ENCODE measurements at places on chromosomes 1 and 21.

DNA sequence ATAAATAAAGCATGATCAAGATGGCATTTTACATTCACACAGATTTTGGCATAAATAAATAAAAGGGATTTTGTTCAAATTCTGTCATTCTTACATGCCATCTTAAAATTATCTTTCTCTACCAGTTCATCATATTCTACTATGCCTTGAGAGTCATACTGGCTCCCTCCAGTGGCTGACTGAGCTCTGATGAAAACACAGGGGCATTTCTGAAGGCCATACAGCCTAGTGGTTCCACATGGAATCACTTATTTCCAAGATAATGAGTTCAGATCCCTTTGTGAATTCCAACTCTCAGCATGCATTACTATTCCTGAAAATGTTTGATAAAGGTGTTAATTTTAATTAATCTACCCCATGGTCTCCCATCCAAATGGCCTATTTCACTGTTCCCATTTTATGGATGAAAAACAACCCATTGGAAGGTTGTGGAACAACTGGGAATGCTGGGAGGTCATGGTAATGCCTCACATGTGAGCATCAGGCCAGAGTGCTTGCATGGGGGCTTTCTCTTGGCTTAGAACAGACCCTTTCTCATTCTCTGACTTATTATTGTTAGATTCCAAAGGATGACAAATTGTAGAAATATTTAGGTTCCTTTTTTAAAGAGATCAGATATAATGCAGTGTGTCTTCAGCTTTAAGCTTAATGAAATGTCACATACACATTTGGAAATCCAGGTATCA, 622.4 kb upstream of the PKN2 start:
- no peak for DNase-seq

DNA sequence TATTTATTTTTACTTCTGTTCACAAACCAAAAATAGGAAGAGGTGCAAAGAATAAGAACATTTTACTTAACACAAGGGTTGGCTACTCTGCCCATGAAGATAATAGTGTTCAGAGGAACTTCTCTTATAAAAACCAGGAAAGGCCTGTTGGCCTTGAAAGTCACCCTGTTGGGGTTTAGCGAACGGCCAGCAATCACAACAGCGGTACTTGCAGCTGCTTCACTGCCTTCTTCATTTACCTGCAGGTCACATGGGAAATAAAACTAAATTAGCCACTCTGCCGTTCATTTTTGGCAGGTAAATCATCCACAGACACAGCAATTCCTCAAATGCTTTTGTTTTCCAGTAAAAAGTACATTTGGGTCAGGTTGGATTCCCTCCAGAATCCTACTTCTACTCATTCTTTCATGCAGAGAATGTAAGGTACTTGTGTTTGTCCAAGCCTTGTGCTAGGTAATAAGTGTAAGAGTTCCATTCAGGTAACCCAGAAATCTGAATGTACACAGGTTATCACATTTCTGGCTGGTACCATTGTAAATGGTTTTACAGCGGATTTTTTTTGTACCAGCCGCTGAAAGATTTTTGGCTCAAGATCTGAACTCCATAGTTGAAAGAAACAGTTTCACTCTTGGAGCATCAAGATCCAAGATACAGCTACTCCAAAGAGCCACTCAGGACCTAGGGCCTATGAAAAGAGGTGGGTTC, 13.1 kb downstream of the SERPINC1 start:
- DNase-seq = no peak

- DNase-seq = no peak
Measured at GRCh38 chr1:46479744-46480350, 9.8 kb upstream of the DMBX1 start.

GRCh38 chr21:28256420-28256831, 736.3 kb downstream of the LTN1 start:
- no peak for DNase-seq

- no peak for DNase-seq
Measured at GRCh38 chr1:183092350-183092749, 69.1 kb downstream of the LAMC1 start.

DNA sequence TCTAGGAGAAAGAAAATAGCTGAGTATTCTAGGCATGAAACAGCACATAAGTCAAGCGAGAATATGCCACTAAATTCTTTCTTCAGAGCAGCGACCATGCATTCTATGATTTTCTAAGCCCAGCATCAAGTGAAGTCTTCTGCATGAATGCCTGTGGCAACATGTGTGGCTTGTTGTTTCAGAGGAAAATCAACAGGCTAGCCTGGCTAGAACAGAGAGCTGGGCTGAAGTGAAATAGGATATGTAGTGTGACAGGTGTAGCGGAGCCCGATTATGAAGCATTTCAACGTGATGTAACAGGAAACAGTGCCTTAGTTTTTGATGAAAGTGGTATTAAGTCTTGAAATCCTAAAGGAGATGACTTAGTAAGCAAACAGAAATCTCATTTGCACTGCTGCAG, 7.0 kb downstream of the CSDE1 start:
- DNase-seq = no peak

GRCh38 chr1:67484492-67484891, 54.3 kb upstream of the SERBP1 start:
- no peak for DNase-seq

- no peak for DNase-seq
Measured at GRCh38 chr1:96559181-96559580, 162.4 kb upstream of the PTBP2 start.

GRCh38 chr1:53600561-53600960, 138.4 kb downstream of the GLIS1 start:
- no peak for DNase-seq

DNA sequence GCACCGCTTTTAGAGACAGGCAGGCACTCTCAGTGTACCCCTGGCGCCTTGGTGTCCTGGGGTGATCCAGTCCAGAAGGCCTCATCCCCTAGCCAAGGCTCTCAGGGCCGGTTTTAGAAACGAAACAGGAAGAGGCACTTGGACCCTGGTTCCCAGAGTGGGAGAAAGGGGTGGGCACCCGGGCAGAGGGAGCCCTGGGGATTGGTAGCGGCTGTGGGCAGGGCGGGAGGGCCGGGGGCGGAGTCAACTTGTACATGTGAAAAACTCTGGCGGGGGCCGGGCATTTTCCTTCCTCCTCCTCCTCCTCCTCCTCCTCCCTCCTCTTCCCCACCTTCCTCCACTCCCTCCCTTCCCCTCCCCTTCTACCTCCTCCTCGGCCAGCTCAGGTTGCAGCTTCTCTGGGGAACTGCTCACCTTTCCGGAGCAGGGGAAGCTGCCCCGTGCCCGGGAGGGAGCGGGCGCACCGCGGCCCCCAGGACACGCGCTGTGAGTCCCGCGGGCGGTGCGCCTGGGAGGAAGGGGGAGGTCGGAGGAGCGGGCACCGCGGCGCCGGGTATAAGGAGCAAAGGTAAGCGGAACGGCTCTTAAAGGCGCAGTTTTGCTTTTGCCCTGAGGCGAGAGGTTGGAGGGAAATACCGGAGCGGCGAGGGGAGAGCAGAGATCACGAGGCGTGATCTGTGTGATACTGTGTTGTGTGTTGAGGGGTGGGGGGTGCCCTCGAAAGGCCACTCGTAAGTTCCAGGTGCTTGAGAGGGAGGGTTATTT, at the start of gene CDK18:
CDK18 (plus strand) TSS at position 359 of the 765 bp plus-strand sequence. CDS start 18,499 bp downstream, outside the sequence.
- peak; percentile 49 for DNase-seq

DNA sequence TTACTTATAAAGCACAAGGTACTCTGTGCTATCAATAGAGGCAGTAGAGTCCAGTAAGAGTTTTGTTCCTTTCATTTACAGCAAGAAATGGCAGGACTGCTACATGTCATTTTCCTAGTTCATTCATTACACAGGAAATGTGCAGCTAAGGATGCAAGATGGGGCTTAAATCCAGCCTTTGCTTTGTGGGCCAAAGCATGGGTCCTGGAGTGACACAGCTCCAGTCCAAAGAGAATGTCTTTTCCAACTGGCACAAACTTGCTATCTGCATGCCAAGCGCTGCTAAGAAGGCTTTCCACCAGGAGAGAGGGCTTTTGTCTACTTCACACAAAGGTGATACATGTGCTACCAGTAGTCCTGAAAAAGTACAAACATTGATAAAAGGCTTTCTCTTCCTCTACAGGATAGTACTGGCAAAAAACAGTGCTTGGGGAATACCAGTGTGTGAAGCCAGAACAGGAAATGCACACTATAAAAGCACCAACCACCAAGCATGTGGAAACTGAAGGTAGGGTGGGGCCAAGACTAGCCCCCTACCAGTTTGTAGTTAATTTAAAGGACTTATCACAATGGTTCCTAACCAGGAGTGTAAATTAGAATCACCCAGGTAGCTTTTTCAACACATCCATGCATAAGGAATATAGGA, 68.7 kb downstream of the ARID4B start:
- DNase-seq = no peak

GRCh38 chr21:20997636-20998455, at the start of gene NCAM2:
TSS of gene NCAM2 (plus strand) at chr21:20998409.
- peak; percentile 70 for DNase-seq

DNA sequence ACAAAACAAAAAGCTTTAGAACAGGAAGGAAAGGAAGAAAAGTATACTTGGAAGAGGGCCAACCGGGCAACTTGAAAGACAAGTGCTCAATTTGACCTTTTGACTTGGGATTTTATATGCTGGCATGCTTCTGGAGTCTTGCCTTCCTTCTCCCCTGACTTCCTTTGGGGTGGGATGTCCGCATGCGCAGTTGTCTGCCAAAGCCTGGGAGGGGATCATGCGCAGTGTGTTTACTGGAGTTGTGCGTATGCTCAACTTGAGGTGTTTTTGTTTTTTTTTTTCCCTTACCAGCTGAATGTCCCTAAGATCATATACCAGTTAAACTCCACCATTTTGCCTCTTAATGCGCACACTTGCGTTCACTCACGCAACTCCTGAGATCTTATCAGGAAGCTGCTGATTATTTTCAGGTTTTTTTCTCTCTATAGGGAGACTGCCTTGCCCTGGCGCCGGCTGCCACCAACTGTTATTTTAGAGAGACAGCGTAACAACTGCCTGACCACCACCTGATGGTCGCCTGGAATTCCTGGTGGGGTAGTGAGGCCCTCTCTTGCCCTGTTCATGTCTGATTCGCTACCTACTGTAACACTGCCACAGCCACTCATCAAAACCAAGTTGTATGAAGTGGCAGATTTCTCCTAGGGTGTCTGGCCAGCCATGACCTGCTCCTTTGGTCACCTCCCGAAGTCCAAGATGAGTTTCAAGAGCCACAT, 138.7 kb upstream of the ZNF644 start:
- no peak for DNase-seq

GRCh38 chr1:107941123-107941522, 23.9 kb downstream of the VAV3 start:
- no peak for DNase-seq

GRCh38 chr1:67261680-67262079, 46.0 kb upstream of the IL12RB2 start:
- peak; percentile 19 for DNase-seq

GRCh38 chr21:46294647-46295176, 8.6 kb downstream of the YBEY start:
- no peak for DNase-seq

- DNase-seq = no peak
Measured at GRCh38 chr1:104874044-104874443, 1124.3 kb downstream of the AMY1C start.

DNA sequence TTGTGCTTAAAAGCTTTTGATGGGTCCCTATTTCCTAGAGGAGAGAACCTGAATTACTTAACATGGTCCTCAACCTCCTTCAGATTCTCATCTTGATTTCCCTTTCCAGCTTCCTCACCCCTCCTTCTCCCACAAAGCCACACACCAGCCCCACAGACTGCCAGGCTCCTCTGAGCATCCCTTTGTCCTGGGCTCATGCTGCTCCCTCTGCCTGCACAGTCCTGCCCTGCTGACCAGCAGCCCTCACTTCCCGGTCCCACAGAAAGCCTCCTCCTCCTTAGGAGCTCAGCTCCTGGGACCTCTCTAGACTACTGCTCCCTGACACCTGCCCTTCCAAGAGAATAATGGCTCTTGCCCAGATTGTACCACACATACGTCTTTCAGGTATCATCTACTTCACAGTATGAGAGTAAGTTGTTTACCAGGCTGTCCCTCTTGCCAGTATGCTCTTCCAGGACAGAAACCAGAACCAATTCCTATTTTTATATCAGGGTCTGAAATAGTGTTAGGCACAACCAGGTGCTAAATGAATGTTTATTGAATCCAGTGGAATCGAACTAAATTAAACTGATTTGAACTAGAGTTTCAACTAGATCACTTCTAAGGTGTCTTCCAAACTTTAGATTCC, 373.4 kb downstream of the LMX1A start:
- DNase-seq = no peak

DNA sequence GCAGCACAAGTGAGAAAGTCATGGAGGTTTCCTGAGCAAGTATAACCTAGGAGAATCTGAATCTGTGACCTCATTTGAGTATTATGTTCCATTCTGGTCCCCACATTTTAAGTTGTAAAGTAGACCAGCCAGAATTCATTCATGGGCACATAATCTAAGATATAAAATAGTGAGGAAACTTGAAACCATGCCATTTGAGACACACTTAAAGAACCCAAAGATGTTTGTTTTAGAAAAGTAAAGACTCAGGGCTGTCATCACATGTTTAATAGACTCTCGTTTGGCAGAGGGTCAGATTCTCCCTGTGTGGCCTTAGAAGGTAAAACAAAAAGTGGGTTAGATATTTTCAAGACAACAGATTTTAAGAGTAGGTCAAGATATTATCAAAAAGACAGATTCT, 6.4 kb downstream of the SZT2 start:
- no peak for DNase-seq

GRCh38 chr1:19495000-19495656, 9.8 kb upstream of the CAPZB start:
- DNase-seq = no peak

DNA sequence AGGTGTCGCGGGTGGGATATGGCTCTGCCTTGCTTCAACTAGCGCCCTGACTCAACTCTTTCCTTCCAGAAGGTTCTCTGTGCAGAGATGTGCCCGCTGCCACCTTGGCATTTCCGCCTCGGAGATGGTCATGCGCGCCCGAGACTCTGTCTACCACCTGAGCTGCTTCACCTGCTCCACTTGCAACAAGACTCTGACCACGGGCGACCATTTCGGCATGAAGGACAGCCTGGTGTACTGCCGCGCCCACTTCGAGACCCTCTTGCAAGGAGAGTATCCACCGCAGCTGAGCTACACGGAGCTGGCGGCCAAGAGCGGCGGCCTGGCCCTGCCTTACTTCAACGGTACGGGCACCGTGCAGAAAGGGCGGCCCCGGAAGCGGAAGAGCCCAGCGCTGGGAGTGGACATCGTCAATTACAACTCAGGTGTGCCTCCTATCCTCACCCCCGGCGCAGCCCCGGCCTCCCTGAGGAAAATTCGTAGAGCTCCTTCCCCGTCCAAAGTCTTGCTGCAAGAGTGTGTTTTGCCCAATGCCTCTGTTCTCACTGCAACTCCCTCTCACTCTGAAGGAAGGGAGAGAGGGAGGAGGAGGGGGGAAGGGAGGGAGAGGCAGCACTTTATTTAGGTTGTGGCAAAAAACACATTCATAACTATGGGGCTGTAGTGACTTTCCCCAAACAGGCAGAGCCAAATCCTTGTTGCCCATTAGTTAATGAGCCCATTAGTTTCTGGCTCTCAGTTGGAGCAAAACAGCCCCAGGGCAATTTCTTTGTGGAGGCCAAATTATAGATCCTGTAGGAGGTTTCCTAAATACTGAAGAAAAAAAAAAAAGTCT, 4.3 kb downstream of the LHX9 start:
- no peak for DNase-seq

DNA sequence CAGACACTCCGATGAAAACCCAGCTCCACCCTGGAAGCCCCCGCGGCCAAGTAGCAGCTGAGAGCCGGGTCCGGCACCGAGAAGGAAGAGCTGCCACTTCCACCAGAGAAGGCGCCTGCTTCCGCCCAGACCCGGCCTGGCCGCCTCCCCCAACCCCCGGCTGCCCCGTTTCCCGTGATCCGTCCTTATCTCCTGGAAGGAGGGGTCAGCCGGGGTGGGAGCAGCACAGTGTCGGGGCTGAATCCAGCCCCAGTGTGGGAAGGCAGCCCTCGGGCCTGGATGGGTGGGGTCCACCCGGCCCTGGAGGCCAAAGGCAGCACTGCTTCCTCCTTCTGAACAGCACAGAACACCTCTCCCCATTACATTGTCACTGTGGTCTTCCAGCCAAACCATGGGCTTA, 69.4 kb downstream of the MEGF6 start:
- DNase-seq = no peak

All from stimulated activated CD4-positive, alpha-beta T cell treated with anti-CD3 and anti-CD28 coated beads, Interleukin-4, amount 100 ng/mL, for 1 hour (primary cell).